ENCODE measurements at places on chromosomes 16 and 17.

DNA sequence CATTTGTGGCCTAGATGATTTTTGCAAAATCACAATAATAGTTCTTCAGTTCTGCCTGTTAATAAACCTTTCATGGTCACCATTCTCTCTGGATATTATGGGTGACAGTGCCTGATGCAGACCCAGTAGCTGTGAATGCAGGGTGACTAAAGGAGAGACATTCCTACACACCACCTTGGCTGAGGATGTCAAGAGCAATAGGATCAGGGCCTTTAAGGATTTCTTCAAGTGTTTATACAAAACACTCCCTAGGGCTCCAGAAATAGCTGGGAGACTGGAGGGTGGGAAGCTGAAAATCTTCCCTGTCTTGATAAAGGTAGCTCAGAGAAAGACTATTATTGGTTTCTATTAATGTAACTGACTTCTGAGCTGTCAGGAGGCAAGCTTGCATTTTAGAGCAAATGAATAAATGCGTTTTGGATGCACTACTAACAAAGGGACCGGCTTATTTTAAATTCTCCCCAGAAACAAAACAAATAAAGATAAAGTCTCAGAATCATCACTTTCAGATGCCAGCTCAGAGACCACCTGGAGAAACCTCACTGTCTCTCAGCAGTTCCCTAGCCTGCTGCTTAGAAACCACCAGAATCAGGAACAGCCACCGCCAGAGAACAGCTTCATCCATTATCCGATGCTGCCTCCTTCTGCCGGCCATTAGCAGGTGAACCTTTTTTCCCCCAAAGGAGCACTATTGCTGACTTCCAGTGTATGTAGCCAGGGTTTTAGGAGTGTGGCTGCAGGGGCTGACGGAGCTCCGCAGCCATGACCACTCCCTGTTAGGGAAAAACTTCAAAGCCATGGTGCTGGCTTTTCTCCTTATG, 171.4 kb upstream of the DYNLRB2 start:
- peak; percentile 3 for DNase-seq

GRCh38 chr16:79320956-79321355, 279.6 kb downstream of the MAF start:
- DNase-seq, result no peak

GRCh38 chr17:83012868-83013778, 66.3 kb upstream of the METRNL start:
- no peak for DNase-seq

- DNase-seq, result no peak
Observed at GRCh38 chr17:27928587-27928986, 35.4 kb upstream of the LYRM9 start.

GRCh38 chr16:4327386-4328045, 11.6 kb downstream of the GLIS2 start:
- no peak for DNase-seq

- no peak for DNase-seq
Observed at GRCh38 chr16:84029297-84030047, 13.1 kb downstream of the SLC38A8 start.

DNA sequence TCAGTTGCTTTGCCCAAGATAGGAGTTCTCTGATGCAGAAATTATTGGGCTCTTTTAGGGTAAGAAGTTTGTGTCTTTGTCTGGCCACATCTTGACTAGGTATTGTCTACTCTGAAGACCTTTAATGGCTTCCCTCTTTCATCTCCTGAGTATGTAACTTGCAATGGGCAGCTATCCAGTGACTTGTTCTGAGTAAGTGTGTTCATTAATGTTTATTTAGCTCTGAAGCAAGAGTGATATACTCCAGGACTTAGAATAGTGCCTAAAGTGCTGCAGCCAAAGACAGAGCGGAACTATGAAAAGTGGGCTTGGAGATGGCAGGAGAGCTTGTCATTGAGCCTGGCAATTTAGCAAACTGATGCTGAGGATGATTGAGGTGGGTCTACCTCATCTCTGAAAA, 8.8 kb upstream of the TANGO6 start:
- no peak for DNase-seq

- no peak for DNase-seq
Observed at GRCh38 chr16:4795181-4795827, at the start of gene SMIM22. Gene SMIM22 (plus strand): TSS chr16:4795369. CDS start chr16:4795735, 366 bp downstream.

DNA sequence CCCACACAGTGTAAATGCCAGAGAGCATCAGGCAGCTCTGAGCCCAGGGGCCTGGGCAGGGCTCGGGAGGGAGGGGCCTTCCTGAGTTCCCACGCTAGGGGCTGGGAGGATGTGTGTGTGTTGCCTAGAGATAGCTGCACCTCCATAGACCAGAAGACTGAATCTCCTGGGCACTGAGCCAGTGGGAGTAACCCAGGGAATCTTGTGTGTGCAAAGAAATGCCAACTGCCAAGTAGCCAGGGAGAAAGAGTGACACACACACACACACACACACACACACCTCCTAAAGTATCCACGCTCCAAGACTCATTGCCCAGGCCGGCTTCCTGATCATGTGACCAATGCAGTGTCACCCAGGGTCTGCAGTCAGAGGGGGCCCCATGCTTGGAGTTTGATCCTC, 166.2 kb upstream of the RPL38 start:
- DNase-seq, result no peak

- no peak for DNase-seq
Observed at GRCh38 chr17:51083981-51084380, 36.7 kb downstream of the SPAG9 start.

DNA sequence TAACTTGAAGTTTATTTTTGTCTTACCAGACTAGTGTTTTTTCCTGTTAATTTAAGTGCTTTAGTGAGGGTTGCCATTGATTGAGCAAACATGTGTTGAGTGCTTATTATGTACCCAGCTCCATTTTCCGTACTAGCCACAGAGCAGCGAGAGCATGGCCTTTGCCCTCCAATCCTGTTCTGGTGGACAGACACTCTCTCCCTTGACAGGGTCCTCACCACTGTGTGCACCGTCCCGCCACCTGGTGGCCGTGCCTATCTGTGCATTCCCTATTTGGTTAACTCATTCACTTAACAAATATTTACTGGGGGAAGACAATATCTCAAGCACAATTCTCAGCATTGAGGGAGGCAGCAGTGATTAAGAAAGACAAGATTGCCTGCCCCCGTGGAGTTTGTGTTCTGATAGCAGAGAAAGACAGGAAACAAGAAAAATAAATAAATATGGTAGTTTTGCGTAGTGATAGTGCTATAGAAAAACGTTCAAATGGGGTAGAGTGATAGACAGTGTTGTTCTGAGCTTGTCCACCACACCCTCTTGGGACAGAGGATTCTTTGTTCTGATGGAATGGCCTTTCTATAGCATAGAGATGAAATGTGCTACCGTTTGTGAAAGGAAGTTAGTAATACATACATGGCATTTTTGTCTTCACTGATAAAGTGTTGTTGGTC, 13.0 kb downstream of the CDH13 start:
- DNase-seq, result no peak

GRCh38 chr17:6748617-6749016, 7.2 kb upstream of the XAF1 start:
- DNase-seq, result no peak
